ENCODE measurements at places on chromosomes 13 and 19.

- no peak for DNase-seq
These were observed 12.5 kb downstream of the ANKRD10 start for GRCh38 chr13:110902370-110902769.

DNA sequence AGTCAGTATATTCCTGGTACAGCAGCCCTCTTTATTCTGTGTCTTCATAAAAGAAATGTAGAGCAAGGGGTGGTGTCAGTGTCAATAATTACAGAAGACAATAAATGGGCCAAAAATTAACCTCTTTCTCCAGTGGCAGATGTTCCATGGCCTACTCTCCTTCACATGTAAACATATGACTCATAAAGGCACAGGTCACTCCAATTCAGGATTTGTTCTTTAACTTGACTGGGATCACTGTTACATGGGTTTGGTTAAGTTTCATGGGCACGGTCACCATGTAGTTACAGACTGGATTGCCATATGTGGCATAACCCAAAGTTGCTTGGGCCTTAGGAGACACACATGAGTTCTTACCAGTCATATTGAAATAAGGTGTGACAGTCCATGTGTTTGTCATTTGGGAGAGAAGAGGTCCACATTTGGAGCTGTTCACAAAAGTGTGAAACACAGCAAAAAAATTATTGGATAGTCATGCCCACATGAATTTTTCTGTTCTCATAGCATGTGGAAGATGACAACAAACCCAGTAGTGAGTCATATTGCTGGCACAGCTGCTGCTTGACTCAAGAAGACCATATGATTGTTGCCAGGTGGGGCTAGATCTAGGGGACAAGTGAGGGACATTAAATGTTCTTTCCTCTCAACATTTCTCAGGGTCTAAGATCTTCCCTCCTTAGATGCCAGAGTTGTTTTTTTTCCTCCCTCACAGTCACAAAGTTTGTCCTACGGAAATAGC is 68.1 kb upstream of the HTR2A start:
- DNase-seq: no peak

- DNase-seq: no peak
These were observed 197.7 kb downstream of the USP12 start for GRCh38 chr13:26973946-26974345.

- no peak for DNase-seq
These were observed 15.6 kb downstream of the IL17D start for GRCh38 chr13:20718958-20719566.

DNA sequence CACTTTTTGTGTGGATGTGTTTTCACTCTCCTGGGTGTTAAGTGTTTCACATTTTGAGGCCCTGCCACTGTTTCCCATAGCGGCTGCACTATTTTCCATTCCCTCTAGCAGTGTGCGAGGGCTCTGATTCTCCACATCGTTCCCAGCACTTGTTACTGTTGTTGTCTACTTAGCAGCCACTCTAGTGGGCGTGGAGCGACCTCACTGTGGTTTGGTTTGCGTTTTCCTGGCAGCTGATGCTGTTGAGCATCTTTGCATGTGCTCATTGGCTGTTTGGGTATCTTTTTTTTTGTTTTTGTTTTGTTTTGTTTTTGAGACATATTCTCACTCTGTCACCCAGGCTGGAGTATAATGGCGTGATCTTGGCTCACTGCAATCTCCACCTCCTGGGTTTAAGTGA is 14.4 kb downstream of the NAXD start:
- DNase-seq: no peak

GRCh38 chr13:37615276-37615675 is 16.7 kb upstream of the POSTN start:
- no peak for DNase-seq

DNA sequence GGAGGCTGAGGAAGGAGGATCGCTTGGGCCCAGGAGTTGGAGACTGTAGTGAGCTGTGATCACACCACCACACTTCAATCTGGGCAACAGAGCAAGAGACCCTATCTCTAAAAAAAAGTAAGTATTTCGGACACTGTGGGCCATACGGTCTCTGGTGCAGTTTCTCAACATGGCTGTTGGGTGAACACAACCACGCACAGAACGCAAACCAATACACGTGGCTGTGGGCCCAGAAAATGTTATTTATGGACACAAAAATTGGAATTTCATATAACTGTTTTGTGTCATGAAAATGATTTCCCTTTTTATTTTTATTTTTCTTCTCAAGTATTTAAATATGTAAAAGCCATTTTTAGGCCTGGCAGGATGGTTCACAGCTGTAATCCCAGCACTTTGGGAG is 19.5 kb downstream of the LDLR start:
- DNase-seq: no peak

DNA sequence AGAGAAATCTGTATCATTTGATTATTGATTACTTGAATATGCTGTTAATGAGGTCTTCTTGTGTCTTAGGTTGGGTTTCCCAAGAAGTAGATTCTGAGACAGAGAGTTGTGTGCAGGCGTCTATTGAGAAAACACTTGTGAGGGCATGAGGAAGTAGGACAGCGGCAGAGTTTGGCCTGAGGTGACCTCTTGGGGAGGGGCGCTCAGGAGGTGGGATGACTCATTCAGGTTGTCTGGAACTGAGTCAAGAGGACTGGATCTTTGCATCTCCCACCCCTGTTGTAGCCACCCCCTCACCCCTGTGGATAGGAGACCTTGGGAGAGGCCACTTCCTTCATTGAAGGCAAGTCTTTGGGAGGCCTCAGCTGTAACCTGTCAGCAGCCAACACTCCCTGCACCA is 35.2 kb upstream of the WDFY2 start:
- DNase-seq: no peak

GRCh38 chr13:25286308-25286968 is 850 bp downstream of the MTMR6 start:
- no peak for DNase-seq

GRCh38 chr13:84834201-84834600 is 951.9 kb upstream of the SLITRK1 start:
- DNase-seq: no peak

- no peak for DNase-seq
These were observed 690 bp upstream of the B3GNT8 start for GRCh38 chr19:41427647-41428480.

DNA sequence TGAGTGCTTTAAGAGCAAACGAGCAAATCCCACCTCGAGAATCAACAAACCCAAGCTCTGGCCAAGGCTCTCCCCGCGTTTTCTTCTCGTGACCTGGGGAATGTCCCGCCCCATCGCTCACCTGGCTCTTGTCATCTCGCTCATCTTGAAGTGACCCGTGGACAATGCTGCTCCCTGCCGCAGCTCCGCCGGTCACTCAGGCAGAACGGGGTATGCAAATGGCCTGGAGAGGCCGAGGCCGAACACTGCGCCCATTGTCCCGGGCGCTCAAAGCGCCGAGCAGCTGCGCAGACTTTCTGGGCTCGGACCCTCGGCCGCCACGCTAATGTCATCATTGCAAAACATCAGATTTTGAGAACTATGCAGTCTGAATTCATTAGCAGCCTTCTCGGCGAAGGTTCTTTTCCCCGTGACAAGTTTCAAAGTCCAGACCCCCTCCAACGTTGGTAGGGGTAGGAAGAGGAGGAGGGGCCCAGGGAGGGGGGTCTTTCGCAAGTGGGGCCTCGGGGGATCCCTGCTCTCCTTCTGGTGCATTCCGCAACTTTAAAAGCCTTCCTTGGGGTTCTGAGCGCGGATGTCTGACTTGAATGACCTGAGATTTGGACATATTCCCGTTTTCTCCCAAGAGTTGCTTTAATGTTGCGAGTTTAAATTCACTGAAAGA is 39.7 kb downstream of the SOX1 start:
- no peak for DNase-seq

DNA sequence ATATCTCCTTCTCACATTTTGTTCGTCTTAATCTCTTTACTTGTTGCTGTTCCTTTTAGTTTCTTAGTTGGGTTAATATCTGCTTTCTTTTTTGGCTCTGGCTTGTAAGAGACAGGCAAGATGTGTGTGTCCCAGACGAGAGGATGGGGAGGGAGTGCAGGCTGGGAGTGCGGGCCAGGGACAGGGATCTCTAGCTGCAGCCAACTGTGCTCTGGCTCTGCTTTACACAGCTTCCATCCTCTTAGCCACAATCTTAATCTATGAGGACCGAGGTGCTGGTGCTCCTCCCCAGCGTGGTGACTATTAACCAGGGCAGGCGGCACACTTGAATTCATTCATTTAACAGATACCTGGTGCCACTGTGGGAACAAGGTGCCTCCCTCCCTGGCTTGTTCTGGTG is 70.9 kb upstream of the WASF3 start:
- DNase-seq: no peak

GRCh38 chr19:51364200-51365106 is 1.7 kb downstream of the ETFB start:
- DNase-seq: no peak

DNA sequence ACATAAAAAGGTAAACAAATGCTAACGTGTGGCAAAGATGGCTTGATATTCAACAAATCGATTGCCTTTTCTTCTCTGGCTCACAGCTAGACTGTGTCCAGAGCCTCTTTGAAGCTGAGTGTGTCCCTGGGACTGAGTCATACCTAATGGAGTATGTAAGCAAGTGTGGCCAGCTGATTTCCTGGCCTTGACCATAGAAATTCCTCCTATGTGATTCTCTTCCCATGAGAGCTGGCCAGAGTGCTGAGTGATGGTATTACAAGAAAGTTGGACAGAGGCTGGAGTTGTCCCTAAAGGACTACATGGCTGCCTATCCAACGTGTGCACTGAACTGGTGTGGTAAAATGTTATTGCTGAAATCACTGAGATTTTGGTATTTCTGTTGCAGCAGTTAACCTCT is 320.1 kb upstream of the SLC10A2 start:
- peak; percentile 72 for DNase-seq

DNA sequence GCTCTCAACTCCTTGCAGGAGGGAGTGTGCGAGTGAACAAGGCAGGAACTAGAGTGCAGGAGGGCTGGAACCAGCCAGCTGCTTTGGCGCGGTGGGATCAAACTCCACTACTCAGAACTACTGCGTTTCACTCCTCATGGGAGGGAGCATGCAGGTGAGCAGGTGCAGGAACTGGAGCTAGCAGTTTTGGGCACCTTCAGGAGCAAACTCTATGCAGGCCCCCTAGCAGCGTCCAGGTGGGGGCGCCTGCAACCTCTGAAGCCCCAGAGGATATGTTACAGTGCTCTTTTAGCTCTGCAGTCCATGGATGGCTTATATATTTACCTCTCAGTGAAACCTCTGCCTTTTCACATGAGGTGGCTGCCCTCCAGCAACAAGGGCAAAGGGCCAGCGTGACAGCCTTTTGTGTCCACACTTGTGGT is 1303.4 kb downstream of the PCDH9 start:
- no peak for DNase-seq

DNA sequence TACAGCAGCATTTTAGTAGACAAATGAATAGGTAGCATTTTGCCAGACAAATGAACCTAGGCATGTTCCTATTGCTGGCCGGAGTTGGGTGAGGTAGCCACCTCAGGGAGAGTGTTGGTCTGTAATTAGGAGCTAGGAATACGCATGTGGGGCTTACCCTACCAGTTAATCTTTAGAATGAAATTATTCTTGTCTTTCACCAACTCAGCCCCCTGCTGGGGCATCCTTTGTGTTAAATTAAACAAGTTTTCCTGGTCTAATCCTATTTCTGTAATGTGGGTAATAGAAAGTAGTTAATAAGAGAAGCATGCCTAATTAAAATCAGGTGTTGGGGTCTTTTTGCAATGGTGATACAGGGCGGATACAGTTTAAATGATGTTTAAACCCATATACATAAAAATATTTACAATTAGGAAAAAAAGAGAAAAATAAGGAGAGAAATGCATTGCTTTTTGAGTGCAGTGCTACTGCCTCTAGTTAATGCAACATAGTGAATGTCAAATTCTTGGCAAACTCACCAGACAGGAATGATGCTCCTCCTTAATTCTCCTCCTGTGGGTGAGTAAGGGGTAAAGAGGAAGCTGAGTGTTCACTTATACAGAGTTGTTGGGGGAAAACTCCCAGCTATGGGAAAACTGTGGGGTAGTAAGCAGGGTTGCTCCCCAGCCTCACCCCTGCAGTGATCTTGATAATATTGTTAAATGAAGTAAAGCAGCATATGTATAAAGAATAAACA is 276.4 kb upstream of the EDNRB start:
- peak; percentile 23 for DNase-seq

Measured in kidney epithelial cell (primary cell).